ENCODE measurements at places on chromosomes 5 and 9.

DNA sequence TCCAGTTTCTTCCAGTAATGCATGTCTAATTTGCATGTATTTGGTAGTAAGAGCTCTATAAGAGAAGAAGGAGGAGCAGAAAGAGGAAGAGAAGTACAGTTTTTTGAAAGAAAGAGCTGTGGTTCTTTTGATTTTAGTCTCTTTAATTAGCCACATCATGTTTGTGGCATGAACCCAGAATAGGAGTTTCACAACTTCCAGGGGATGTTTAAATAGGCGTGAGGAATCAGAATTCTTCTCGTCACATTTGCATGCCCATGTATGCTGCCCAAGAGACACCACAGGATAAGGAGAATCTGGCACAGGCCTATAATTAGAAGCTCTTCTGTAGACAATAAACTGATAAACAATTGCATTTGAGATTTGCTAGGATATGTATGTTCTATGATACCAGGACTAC, 78.7 kb downstream of the GAS1 start:
- DNase-seq = no peak

- DNase-seq = no peak
These were observed 171.8 kb downstream of the C9orf50 start for GRCh38 chr9:129449066-129449465.

GRCh38 chr9:131813116-131813515, 73.2 kb upstream of the RAPGEF1 start:
- DNase-seq = no peak

- DNase-seq = no peak
These were observed 95.3 kb downstream of the KLF4 start for GRCh38 chr9:107394264-107394663.
